Peyer's patch (tissue), 4 donors: ENCODE measurements at places on chromosomes 1 and 21.

DNA sequence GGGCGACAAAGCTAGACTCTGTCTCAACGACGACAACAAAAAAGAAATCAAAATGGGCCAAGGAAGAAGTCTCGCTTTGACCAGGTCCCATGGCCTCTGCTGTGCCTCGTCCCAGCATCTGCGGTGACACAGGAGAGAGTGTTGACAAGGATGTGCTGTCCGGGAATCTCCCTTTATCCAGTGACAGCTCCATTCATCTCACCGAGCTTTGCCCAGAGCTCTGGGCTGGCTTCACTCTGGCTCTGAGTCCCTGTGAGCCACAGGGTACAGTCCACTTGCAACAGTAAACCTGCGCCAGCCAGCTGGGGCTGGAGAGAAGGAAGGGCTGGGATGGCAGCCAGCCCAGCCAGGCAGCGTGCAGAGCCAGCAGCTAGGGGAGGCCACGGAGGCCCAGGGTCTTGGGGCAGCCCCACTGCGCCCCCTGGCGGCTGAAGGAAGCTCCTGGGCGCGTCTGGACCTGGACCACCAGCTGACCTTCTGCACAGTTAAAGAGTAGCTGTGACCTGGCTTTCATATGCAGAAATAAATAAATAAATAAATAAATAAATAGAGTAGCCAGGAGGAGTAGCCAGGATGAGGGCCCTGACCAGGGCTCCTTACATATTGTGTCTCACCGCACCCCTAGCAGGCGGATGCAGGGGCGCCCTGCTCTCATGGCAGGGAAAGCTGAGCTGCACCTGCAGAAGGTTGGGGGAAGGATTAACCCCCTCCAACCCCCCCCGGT is 29.7 kb downstream of the ENO1 start:
- peak; percentile 73 for DNase-seq

GRCh38 chr1:151936653-151937052 is 27.3 kb upstream of the THEM4 start:
- DNase-seq = no peak

- no peak for DNase-seq
These were observed 84.4 kb upstream of the RAB4A start for GRCh38 chr1:229186373-229187056.

GRCh38 chr1:84998642-84999280 is 1.8 kb upstream of the MCOLN2 start:
- peak; percentile 48 for DNase-seq

- DNase-seq = no peak
These were observed 272.7 kb downstream of the FAM72C start for GRCh38 chr1:143699115-143699514.

DNA sequence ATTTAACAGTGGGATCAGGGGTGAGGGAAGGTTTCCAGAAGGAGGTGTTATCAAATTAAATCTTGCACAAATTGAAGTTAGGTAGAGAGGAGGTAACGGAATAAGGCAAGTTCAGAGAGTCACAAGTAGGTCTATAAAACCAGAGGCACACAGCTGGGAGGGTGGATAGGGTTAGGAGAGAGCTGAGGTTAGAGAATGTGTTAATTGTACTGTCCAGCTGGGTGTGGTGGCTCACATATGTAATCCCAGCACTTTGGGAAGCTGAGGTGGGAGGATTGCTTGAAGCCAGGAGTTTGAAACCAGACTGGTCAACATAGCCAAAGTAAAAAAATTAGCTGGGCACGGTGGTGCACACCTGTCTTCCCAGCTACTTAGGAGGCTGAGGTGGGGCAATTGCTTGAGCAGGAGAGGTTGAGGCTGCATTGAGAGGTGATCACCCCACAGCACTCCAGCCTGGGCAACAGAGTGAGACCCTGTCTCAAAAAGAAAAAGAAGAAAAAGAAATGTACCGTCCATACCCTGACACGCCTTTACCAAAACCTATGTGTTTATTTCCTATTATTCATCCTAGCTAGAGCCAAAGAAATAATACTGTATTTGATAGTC is 20.2 kb downstream of the SPATA45 start:
- no peak for DNase-seq

- DNase-seq = no peak
These were observed 9.4 kb upstream of the UAP1 start for GRCh38 chr1:162551969-162552683.

- no peak for DNase-seq
These were observed 200.6 kb downstream of the ADGRL2 start for GRCh38 chr1:82001345-82001744.

- no peak for DNase-seq
These were observed 13.6 kb downstream of the RHBG start for GRCh38 chr1:156382561-156382960.

- no peak for DNase-seq
These were observed 6.2 kb upstream of the SLC5A9 start for GRCh38 chr1:48216313-48216712.

- no peak for DNase-seq
These were observed 1.1 kb upstream of the NFIA start for GRCh38 chr1:61081144-61081685.

DNA sequence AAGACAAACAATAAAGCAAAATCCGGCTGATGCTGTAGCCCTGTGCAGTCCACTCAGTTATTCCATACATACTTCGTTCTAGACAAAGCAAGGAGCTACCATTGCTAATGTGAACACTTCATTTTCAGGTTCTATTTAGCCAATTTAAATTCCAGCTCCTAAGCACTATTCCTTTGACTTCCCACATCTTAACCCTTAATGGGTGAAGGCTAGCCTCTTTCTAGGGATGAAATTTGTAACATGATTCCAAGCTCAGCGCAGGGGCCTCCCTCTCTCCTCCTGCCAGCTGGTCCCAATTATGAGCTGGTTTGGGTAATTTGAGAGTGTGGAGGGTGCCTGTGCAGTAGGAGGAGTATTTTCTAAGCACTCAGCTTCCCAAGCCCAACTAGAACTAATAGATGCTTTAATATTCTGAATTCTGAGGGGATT is 53.9 kb upstream of the PTGFRN start:
- no peak for DNase-seq

GRCh38 chr1:182674346-182675246 is 9.8 kb downstream of the RGS8 start:
- DNase-seq = no peak

- DNase-seq = no peak
These were observed 69.5 kb upstream of the HSD17B7 start for GRCh38 chr1:162720996-162721395.

- no peak for DNase-seq
These were observed 22.7 kb downstream of the C21orf91 start for GRCh38 chr21:17796503-17796902.

GRCh38 chr1:21654209-21654608 is 14.9 kb downstream of the RAP1GAP start:
- no peak for DNase-seq

DNA sequence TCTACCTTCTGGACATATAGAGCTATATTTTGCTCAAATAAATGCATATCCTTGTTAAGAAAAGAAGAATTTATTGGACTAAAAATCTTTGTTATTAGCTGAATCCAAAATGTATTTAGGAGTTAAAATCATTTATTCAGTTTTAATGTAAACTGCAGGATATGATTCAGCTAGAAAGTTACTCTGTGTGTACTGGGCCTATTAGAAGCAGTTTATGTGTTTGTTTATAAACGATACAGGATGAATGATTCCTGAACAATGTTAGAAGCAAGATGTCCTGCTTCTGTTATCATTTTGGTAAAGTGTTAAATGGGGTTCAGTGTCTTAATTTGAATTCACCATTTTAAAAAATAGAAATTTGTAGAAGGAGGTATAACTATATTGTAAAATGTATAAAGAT is 549.2 kb upstream of the ZRANB2 start:
- no peak for DNase-seq

DNA sequence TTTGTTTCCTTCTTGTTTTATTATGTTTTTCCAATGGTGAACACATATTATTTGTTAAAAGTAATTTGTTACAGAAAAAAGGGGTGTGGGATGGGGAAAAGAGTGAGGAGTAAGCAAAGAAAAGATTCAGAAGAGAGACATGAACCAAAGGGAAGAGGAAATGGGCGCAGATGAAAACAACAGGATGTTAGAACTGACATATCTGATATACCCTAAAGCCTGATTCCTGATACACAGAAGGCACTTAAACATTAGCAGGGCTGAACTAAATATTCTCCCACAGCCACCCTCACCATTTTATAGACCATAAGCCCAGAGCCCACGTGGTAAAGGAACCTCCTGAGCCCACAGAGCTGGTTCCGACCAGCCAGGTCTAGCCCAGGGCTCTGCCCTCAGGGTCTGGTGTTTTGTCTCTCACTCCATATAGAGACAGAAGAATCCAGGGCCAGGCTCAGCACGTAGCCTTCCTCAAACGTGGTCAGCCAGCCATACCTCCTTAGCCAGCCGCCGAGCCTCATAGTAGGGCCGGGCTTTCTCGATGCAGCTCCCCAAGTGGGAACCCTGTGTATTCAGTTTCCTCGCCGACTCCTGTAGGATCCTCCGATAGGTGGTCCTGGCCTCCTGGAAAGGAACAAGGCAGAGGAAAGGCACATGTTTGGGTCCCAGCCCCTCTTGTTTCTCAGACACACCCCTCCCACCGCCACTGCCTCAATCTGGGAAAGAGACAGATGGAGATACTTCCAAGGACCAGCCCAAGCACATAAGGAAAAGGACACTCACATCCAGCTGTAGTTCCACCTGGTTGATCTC is 9.5 kb downstream of the SH3BP5L start:
- peak; percentile 39 for DNase-seq

DNA sequence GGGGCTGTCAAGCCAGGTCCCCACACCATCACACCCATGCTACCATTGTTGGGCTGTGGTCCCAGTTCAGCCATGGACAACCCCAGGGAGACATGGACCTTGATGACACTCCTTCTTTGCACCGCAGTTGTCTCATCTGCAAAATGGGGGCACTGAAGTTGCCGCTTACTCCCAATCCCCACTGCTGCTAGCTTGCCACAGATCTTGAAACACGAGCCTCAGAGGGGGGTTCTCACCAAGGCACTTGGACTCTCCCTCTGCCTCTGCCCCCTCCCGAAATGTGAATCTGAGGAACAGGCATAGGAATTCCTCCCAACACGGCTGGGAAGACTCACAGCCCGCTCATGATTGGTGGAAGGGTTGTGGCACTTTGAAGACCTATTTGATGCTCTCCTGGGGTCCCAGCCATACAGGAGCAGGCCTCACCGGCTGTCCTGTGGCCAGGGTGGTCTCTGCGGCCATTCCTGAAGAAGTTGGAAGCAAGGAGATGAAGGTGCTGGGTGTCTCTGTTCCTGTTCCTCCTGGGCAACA is 31.1 kb downstream of the RUNX3 start:
- DNase-seq = no peak

GRCh38 chr1:165882168-165882837 is 54.9 kb downstream of the UCK2 start:
- no peak for DNase-seq
